ENCODE measurements at places on chromosomes 5 and 9.

DNA sequence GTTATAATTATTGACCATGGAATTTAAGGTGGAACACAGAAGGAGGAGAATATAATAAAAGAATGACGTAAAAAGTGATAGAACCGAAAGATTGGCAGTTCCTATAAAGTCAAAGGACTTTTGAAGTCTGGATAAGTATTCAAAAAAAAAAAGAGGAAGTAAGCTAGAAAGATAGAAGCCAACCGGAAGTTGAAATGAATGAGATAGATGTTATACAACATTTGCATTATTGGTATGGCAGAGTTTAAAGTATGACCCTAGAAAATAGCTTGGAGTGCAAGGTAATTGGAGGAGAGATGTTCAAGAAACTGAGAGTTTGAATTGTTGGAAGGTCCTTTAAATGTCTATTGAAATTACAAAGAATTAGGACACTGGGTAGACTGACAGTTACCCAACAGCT lies 293.6 kb downstream of the FER start:
- no peak for DNase-seq

GRCh38 chr5:34751807-34752736 lies 86.9 kb upstream of the TTC23L start:
- DNase-seq, result no peak

GRCh38 chr9:12794101-12794799 lies 19.4 kb downstream of the LURAP1L start:
- no peak for DNase-seq

DNA sequence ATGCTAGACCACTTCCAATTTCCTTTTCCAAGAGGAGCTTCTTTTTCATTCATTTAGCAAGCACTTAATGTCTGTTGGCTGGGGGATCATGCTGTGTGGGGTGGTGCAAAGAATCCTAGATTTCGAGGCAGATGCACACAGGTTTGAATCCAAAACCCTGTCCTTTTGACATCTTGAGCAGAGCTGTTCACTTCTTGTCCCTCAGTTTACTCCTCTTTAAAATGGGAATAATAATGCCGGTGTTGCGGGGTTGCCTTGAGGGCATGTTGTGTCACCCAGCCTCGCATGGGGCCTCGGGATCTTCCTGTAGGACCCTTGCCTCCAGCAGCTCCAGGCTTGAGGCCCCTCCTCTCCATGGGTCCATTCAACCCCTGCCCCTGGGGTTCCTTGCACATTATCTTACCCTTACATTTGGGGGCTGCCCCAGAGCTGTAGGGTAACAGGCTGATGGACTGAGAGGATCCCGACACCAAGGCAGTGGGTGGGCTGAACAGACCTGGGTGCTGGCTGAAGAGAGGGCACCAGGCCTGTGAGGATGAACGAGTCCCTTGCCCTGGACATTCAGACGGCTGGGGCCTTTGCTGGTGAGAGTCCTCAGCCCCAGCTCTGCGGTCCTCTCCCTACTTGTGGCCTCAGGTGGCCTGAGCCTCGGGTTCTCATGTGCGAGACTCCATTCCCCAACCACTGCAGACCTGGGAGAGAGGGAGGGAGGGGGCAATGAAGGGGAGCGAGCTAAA lies 145.8 kb downstream of the BARX1 start:
- DNase-seq, result no peak

GRCh38 chr5:58322453-58322852 lies 137.4 kb downstream of the PLK2 start:
- peak; percentile 14 for DNase-seq

DNA sequence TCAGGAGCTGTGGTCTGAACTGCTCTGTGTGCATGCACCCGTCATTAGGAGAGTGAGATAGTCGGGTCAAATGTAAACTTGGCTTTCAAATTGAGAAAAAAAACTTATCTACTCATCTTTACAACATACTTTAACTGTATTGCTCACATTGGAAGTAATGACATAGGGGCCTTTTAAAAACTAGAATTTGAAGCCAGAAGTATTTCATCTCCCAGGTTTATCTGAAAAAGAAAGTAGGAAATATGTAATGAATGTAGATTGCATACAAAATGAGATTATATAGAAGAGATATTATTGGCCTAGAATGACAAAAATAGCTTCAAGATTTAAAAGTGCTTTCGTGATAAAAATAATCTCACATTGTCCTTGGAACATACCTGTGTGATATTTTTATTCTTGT lies 24.3 kb downstream of the RGS7BP start:
- DNase-seq, result no peak

GRCh38 chr5:134578578-134579283 lies 53.3 kb downstream of the JADE2 start:
- DNase-seq, result no peak

GRCh38 chr9:76738402-76738801 lies 25.8 kb upstream of the PCA3 start:
- no peak for DNase-seq

DNA sequence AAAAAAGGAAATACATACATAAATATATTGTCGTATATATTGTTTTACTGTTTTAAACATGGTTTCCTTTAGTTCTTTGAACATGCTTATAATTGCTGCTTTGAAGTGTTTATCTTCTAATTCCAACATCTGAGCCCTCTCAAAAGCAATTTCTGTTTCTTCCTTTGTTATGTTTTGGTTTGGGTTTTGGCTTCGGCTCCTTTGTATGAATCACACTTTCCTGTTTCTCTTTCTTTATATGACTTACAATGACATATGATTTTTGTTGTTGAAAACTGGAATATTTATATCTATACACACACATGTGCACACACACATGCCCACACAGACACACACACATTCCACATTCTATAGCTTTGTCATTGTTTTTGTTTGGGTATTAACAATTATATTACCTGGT lies 1206.7 kb downstream of the CDH12 start:
- DNase-seq, result peak; percentile 1

DNA sequence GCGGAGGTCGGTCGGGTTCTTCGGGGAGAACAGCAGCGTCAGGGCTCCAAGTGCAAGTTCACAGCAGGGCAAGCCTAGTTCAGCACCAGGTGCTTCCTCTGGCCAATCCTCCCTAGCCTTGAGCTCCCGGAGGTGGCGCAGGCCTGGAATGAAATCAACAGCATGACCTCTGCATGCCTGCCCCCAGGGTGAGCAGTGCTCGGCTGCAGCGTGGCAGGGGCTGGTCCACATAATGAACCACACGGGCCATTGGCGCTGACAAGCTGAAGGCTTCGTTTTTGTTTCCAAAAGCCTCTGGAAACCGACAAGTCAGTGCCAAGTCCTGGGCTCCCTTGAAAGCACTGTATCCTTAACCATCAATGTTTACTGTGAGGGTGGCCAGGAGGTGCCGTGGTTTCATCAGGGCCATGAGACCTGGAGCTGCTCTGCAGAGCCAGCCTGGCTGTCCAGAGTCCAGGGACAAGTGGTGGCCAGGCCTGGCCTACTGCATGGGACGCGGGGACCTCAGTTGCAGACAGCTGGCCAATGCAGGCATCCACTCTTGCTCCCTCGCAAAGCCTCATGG lies 2.1 kb upstream of the INPP5E start:
- DNase-seq, result peak; percentile 14

GRCh38 chr5:62343428-62343827 lies 37.4 kb downstream of the KIF2A start:
- no peak for DNase-seq

GRCh38 chr5:24142341-24142740 lies 502.4 kb downstream of the CDH10 start:
- no peak for DNase-seq

GRCh38 chr5:52922384-52922783 lies 66.8 kb upstream of the ITGA2 start:
- peak; percentile 98 for DNase-seq

DNA sequence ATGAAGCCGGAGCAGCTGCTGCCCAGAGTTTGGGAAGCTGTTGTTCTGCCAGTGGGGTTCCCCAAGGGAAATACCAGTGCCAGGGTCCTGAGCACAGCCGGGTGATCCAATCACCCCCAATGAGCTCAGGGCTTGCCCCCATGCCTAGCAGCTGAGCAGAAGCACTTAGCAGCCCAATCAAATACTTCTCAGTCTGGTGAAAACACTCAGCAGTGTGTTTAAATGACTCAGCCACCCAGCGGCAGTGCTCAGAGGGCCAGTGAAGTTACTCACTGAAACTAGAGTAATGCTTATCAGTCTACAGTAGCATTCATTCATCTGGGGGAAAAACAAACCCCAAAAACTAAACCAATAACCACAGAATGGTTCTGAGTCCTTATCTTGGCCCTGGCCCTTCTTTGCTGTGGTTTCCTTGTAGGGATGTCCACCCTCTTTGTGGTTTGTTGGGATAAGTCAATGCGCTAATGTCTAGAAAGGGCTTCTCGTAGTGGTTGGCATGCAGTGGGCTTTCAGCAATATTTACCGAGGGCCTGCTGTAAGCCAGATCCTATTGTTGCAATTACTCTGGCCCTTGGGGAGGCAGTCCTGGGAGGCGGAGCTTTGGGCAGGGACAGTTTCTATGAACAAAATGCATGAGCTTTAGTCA lies 43.1 kb downstream of the LHX2 start:
- peak; percentile 96 for DNase-seq

DNA sequence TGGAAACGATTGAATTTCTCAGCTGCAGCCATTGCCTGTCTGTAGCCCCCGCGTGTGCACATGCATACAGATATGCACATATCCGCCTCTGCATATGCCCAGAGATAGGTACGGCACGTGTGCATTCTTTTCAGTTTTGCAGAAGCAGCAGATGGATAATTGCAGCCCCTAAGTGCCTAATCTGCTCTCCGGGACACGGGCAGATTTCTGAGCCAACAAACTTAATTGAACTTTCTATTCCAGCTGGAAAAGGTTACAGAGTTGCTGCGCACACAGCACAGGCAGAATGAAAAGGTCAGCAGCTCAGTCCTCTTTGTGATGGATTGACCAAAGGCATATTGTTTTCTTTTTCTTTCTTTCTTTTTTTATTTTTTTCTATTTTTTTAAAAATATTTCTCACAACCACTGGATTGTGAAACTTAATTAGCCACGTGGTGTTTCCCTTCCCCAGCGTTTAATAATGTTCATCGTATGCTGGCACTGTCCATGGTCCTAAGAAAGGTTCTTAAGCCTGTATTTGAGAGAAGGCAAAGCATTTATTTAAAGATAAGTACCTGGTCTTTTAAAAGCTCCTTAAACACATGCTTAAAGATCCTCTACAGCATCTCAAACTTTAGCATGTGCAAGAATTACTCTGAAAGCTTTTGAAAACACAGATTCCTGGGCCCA lies 270.2 kb upstream of the BRINP1 start:
- DNase-seq, result no peak

- no peak for DNase-seq
Observed at GRCh38 chr5:1065143-1065750, 46.6 kb downstream of the SLC12A7 start.

DNA sequence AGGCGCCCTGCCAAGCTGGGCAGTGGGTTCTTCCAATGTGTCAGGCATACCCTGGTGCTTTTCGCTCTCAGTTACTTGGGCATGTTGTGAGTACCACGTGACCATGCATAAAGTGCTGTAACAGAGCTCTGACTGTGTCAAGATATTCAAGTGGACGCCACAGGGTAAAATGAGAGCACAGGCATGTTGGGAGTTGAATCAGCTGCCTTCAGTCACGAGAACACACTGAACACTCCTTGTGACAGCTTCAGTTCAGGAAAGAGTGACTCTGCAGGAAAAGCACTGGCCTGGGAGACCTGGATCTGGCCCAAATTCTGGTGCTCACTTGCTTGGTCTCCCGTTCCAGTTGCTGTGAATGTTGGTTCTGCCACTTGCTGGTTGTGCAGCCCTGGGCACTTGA lies 5.1 kb downstream of the MLANA start:
- no peak for DNase-seq

DNA sequence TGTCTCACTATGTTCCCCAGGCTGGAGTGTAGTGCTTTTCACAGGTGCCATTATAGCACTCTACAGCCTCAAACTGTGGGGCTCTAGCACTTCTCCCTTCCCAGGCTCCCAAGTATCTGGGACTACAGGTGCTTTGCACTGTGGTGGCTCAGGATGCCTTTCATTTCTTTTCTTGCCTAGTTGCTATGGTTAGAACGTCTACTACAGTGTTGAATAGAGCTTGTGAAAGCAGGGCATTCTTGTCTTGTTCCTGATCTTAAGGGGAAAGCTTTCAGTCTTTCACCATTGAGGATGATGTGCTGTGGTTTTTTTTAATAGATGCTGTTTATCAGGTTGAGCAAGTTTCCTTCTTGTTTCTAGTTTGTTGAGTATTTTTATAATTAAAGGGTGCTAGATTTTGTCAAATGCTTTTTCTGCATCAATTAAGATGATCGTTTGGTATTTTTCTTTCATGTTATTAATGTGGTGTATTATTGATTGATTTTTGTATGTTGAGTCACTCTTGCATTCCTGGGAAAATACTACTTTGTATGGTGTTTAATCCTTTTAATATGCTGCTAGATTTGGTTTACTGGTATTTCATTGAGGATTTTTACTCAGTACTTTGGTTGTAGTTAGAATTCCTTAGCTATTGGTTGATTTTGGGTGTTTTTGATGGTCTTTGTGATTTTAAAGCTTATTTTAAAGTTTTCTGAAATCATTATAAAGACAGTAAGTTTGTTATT lies 35.6 kb downstream of the GPBP1 start:
- no peak for DNase-seq

- DNase-seq, result no peak
Observed at GRCh38 chr5:8585230-8586018, 716.5 kb downstream of the MTRR start.

DNA sequence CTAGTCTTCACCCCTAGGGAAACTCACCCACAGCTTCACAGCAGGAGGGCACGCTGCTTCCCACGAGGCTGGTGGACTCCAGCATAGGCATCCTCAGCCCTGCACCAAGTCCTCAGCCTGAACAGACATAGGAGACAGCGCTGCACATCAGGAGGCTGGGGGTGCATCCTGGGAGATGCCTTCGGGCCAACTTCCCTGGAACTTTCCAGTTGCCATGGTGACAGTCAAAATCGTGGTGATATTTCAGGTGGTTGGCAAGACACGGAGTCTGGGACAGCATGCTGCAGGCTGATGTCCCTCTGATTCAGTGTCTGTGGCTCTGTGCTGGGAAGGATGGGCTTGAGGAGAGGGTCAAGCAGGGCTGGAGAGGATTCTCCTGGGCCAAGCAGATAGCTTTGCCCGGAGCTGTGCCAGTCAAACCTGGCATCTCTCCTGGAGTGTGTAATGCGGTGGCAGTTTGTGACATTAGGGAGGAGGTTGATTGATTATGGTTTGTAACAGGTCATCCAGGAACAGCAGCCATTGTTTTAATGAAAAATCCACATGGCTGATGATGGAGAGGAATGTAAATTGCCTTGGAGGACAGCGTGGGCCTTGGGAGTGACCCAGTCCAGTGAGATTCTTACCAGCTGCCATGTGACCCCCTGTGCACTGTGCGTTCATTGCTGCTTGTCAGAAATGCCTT lies 35.6 kb upstream of the SEMA4D start:
- no peak for DNase-seq

DNA sequence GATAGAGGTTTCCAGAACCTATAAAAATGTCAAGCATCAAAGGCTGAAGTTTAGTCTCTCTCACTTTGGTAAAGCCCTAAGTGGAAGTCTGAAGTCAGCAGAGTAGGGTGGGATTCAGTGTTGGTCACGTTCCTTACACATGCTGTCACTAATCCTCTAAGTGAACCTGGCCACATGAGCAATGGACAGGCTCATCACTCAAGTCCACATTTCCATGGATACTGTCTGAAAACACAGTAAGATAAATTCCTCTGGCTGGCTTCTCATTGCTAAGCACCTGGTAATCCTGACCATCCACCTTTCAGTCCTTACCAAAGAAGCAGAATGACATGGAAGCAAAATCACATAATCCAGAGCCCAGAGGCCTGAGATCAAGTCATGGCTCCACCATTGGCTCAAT lies 43.8 kb downstream of the GNA14 start:
- no peak for DNase-seq
